Bronchial epithelial cell (primary cell): ENCODE measurements at places on chromosomes 4 and X. TPM values are rescaled to one million over a fixed set of nuclear protein-coding genes. Genes with fewer than 3 reads are reported as not detected.
A peak's percentile ranks its signal among the peaks of the same experiment; 100 is the strongest.

Gene CT55
- total RNA-seq = not detected in 2 replicates

Gene RS1
- total RNA-seq = not detected in 2 replicates

Gene ADH1C
- total RNA-seq = 0.26 TPM in 1 of 2 replicates, not detected in the other

Gene XAGE2
- total RNA-seq = not detected in 2 replicates

Gene ARL13A
- total RNA-seq = not detected in 2 replicates

GRCh38 chr4:52510939-52511565 lies 148.0 kb downstream of the USP46 start:
- DNase-seq = no peak

Gene OTC
- total RNA-seq = not detected in 2 replicates

GRCh38 chr4:98540803-98541202 lies 117.6 kb downstream of the TSPAN5 start:
- peak; percentile 70 for DNase-seq

Gene UCHL1
- 6.1 and 28.4 TPM in 2 replicates for total RNA-seq

DNA sequence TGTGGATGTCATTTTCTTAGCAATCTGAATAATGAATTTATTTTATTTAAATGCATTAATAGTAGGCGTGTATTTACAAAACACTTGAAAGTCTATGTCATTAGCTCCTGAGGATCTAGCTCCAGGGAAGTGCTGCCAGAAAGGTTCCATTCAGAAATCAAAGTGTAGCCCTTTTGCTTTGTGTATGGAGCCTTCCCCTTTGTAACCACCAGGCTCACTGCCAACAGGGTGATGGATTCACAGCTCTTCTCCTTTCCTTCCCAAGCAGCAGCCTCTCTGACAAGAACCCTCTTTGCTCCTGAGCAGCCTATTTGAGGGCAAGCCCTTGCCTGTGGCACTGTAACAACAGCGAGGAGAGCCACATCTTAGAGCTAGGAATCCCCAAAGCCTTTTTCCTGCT lies 286.0 kb upstream of the RASGEF1B start:
- no peak for DNase-seq

DNA sequence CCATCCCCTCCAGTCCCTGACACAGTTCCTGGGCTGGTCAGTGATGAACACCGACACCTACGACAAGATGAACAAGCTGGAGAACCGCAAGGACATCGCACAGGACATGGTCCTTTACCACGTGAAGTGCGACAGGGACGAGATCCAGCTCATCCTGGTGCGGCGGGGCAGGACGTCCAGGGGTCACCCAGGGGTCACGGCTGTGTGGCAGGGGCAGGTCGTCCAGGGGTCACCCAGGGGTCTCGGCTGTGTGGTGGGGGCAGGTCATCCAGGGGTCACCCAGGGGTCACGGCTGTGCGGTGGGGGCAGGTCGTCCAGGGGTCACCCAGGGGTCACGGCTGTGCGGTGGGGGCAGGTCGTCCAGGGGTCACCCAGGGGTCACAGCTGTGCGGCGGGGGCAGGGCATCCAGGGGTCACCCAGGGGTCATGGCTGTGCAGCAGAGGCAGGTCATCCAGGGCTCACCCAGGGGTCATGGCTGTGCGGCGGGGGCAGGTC lies 16.7 kb downstream of the ATP5ME start:
- no peak for DNase-seq

- DNase-seq = no peak
Measured at GRCh38 chr4:43766648-43767047, 682.0 kb downstream of the KCTD8 start.

GRCh38 chr4:56531823-56532222 lies 26.2 kb downstream of the ARL9 start:
- DNase-seq = no peak

Gene CXorf66
- not detected in 2 replicates for total RNA-seq

DNA sequence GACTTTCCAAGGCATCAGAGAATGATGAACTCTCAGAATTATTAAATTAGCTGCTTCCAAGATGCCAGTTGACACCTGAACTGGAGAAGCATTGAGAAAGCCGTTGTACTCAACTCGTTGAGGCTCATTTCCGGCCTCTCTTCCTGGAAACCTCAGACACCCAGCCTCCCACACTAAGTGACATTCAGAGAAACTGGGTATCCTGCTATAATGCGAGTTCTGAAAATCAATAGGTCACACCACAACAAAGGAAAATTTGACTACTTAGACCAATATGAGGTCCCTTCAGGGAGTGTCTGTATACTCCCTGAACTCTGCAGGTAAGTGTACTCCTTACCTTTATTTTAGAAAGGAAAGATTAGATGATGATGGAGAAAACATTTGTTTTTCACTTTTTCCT lies 51.2 kb downstream of the ENPEP start:
- no peak for DNase-seq

Gene BDH2
- 15.8 and 16.6 TPM in 2 replicates for total RNA-seq

GRCh38 chr4:70473679-70474078 lies 1.7 kb downstream of the MUC7 start:
- no peak for DNase-seq

DNA sequence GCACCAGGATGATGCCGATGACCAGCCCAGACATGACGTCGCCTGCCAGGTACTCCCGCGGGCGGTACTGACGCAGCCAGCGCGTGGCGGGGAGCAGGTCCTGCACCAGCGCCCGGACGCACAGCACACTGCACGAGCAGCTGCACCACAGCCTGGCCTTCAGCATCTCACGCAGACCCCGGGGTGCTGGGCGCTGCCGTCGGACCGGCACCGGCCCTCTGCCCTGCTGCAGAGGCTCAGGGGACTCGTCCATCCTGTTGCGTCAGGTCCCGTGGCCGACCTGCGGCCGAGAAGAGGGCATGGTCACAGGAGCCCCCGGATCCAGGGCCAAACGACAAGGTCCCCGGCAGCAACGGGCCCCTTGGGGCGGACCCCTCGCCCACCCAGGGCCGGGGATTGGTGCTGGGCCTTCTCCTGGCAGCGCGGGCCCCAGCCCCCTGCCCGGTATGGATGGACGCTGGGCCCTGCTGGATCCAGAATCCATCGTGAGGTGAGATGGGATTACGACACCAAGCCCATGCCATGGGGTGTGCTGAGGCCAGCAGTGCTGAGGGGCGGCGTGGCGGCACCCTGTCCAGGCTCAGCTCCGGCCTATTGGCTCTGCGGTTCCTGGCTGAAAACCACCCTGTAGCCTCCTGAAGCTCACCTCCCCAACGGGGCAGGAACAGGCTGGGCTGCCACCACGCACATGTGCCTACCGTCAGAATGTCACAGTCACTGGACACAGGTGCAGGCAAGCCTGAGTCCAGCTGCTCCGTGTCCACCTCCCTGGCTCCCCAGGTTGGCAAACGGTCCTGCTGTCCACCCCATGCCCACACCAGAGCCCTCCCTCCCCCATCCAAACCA lies 1.5 kb downstream of the SLC26A1 start:
- no peak for DNase-seq

DNA sequence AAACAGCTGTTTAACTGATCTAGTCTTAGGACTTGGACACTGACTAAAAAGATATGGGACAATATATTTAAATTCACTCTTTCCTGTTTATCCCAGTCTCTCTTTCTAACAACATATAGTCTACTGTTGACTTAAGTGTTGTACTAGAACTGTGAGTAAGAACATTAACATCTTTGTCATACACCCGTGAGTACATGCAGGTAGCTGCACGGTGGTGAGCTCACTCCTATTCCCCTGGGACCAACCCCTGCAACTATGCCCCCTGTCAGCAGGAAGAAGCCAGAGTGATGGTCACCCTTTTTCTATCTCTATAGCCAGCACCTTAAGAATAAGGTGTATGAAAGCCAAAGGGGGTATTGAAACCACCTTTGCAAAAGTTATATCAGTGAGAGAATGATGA lies 17.6 kb downstream of the TBL1X start:
- peak; percentile 80 for DNase-seq

Gene MORC4
- 23.7 and 37.9 TPM in 2 replicates for total RNA-seq

DNA sequence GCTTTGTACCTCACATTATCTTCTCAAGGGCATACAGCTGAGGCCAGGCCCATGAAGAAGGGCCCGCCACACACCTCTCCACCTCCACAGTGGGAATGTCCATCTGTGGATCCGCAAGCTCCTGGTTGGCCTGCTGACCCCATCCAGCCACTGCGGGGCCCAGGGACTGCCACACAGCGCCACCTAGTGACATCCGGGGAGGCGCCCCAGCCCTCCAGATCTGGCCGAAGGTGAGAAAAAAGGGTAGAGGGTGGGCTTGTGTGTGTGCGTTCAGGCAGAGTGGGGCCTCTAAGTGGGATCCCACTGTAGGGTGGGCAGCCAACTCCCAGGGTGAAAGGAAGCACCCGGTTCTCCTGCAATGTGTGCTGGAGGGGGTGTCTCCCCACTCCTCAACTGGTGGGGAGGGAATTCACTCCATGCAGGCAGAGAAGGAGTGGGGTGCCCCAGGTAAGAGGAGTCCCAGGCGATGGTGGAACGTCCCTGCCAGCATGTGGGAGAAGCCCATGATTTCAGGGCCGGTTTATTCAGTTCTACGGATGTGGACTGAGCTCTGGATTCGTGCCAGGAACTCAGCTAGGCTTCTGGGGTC lies 117.3 kb downstream of the ENPP6 start:
- peak; percentile 3 for DNase-seq

Gene SOWAHD
- under 0.01 TPM in 2 replicates for total RNA-seq

DNA sequence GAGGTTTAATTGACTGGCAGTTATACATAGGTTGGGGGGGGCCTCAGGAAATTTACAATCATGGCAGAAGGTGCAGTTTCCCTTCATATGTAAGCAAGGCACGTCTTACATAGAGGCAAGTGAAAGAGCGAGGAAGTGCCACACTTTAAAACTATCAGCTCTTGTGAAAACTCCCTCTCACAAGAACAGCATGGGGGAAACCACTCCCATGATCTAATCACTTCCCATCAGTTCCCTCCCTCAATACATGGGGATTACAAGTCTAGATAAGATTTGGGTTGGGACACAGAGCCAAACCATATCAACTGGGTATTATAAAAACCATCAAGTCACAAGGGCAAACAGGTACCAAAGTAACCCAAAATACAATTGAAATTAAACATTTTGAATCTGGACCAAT lies 182.0 kb upstream of the FAT4 start:
- DNase-seq = no peak

- DNase-seq = no peak
Measured at GRCh38 chrX:68758671-68759070, 70.2 kb upstream of the EFNB1 start.

GRCh38 chr4:88286897-88287296 lies 2.5 kb upstream of the PPM1K start:
- DNase-seq = no peak

Gene MUC7
- total RNA-seq = not detected in 2 replicates

- DNase-seq = peak; percentile 99
Measured at GRCh38 chr4:127975121-127975770, 10.0 kb downstream of the ABHD18 start.

Gene DUSP21
- not detected in 2 replicates for total RNA-seq

GRCh38 chrX:39815631-39816030 lies 282.1 kb downstream of the BCOR start:
- DNase-seq = no peak

Gene SPANXA1
- not detected in 2 replicates for total RNA-seq

Gene DIPK2B
- total RNA-seq = not detected in 2 replicates

GRCh38 chrX:936979-937769 lies 275.3 kb downstream of the CRLF2 start:
- no peak for DNase-seq

- DNase-seq = no peak
Measured at GRCh38 chrX:113548308-113549015, 707.8 kb upstream of the AMOT start.

Gene CDS1
- 20.0 and 28.2 TPM in 2 replicates for total RNA-seq

Gene TGIF2LX
- not detected in 2 replicates for total RNA-seq

GRCh38 chr4:54215379-54216077 lies 13.6 kb upstream of the PDGFRA start:
- DNase-seq = no peak

DNA sequence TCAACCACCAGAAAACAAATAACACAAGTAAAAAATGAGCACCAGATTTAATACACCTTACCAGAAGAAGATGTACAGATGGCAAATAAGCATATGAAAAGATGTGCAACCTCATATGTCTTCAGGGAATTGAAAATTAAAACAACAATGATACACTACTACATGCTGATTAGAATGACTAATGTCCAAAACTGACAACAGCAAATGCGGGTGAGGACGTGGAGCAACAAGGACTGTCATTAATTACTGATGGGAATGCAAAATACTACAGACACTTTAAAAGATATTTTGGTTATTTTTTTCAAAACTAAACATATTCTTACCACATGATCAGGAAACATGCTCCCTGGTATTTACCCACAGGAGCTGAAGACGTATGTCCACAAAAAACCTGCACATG lies 140.3 kb downstream of the FRYL start:
- no peak for DNase-seq

Gene DMRTC1B
- not detected in 2 replicates for total RNA-seq

DNA sequence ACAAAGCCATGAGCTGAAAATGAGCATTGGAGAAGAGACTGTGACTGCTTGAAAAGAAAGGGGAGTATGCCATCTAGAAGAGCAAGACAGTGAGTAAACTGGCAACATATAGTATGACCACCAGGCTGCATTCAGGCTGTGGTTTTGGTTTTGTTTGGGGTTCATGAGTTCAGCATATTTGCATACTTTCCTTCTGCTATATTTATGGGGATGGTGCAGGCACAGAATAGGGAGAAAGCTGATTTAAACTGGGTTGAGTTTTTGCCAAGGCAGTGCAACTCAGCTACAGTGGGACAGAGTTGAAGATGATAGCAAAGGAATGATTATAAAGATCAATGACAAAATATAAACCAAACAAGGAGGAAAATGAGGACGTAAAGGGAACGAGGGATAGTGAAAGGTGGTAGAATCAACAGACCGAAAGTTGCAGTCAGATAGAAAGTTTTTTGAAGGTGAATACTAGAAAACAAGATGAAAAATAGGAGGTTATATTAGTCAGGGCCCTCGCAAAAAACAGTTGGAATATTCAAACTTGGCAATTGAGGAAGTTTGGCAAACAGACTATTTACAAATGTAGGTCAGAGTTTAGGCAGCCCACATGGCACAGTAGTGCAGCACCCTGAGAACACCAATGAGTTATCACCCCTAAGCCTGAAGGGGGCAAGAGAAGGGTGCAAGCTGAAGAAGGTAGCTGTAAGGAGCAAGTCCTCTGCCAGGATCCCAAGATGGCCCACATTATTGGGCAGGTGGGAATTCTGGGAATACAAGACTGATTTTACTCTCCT lies 114.8 kb upstream of the MAP9 start:
- DNase-seq = no peak

Gene CT83
- not detected in 2 replicates for total RNA-seq

DNA sequence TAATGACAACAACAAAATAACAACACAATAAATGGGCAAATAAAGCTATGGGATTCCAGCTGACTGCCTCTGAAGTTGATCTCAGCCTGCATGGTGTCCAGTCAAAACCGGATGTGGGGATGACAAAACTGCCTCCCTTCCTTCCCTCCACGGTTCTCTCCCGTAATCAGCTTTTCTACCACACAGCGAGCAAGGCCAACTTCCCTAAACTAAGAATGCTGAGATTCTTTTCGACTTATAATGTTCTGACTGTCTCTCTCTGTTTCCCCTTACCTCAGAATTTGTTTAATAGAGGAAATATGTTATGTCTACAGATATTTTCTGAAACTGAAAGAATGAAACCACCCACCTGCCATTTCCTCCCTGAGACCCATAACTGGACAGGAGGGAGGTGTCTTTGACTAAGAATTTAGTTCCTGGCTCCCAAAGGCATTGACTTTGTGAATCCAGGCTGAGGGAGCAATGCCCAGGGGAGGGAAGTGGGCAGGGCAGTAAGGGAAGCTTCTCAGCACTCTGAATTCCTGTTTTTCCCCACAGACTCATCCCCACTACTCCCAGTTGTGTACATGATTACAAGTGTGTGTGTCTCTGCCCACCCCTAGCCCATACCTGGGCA lies 1.0 kb upstream of the TLR1 start:
- DNase-seq = no peak
